Astrocyte (in vitro differentiated cells and primary cell): ENCODE measurements at places on chromosomes 1 and 21. TPM values are rescaled to one million over a fixed set of nuclear protein-coding genes. Genes with fewer than 3 reads are reported as not detected.

- DNase-seq, result no peak
Measured at GRCh38 chr21:15397258-15397657, 332.5 kb upstream of the NRIP1 start.

DNA sequence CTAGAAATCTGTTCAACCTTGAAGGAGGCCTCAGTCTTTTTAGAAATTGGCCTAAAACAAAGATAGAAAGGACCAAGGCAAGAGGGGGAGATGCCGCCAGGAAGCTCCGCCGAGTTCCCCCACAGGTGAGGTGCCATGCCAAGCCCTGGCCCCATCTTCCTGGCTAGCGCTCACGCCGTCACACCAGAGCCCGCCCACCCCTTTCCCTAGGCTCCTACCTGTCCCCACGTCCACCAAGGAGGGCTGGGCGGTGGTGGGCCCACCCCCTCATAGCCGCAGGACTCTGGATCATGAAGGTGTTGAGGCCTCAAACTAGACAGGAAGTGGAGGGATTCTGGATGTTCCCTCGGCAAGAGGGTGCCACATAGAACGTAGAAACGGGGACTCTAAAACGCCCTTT is 15.5 kb upstream of the CCDC27 start:
- no peak for DNase-seq

GRCh38 chr1:182977480-182977879 is 24.5 kb upstream of the SHCBP1L start:
- no peak for DNase-seq

DNA sequence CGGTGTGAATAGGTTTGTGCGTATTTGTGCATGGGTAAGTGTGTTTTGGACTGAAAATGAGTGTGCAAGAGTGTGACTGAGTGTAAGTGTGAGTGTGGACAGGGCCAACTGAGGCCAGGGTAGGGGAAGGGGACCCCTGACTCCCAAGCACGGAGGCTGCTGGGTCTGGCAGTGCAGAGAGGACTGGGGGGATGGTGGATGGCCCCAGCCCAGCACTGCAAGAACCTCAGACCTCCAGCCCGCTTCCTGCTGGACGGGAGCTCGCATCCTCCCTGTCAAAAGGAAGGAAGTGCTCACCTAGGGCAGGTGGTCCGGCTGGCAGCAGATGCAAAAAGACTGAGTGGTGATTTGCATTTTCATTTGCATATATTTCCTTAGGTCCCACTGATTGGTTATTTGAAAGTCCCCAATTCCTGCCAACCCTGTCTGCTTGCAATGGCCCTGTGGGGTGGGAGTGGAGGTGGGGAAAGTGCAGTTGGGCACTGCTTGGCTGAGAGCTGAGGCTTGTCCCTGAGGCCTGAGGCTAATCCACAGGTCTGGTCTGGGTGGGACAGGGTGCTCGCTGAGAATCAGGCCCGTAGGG is 42.8 kb upstream of the CASZ1 start:
- DNase-seq, result no peak

GRCh38 chr1:198024782-198025181 is 107.6 kb downstream of the LHX9 start:
- DNase-seq, result peak; percentile 47

DNA sequence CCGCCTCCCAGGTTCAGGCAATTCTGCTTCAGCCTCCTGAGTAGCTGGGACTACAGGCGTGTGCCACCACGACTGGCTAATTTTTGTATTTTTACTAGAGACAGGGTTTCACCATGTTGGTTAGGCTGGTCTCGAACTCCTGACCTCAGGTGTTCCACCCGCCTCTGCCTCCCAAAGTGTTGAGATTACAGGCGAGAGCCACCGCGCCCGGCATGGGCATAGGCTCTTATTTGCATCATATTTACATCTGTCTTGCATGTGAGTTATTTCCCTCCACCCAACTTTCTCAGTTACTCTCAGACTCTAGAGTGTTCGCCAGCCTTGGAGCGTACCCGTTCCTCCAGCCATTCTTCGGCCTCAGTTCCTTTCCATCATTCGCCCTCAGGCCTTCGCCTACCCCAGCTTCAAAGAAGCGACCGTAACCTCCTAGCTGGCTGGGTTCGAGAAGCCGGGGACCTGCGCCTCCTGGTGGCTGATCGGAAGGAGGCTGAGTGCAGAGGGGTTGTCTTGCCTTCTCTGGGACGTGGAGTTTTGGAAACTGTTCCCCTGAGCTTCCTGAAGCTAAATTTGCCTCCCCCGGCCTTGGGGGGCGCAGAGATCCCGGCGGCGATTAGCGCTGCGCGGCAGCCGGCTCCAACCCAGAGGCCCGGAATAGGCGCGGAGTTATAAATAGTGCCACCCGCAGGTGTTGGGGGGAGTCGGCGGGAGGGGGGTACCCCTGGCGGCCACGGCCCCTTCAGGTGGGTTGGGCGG is 3.6 kb upstream of the ZBTB7B start:
- no peak for DNase-seq

GRCh38 chr1:75785320-75785982 is 605 bp upstream of the RABGGTB start:
- no peak for DNase-seq

DNA sequence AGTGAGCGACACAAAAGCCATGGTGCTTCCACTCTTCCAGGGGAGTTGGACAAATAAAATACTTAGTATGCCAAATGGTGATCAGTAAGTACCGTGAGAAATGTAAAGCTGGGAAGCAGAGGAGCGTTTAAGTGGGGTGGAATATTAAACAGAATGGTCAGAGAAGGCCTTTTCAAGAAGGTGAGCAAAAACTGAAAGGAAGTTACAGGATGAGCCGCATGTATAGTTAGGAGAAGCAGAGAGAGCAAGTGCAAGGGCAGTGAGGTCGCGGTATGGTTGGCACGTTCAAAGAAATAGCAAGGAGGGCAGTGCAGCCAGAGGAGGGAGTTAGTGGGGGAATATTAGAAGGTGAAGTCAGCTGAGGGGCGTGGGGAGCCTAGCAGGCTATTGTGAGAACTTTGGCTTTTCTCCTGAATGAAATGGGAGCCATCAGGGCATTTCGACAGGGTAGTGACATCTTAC is 748 bp upstream of the ATP6V0B start:
- no peak for DNase-seq

DNA sequence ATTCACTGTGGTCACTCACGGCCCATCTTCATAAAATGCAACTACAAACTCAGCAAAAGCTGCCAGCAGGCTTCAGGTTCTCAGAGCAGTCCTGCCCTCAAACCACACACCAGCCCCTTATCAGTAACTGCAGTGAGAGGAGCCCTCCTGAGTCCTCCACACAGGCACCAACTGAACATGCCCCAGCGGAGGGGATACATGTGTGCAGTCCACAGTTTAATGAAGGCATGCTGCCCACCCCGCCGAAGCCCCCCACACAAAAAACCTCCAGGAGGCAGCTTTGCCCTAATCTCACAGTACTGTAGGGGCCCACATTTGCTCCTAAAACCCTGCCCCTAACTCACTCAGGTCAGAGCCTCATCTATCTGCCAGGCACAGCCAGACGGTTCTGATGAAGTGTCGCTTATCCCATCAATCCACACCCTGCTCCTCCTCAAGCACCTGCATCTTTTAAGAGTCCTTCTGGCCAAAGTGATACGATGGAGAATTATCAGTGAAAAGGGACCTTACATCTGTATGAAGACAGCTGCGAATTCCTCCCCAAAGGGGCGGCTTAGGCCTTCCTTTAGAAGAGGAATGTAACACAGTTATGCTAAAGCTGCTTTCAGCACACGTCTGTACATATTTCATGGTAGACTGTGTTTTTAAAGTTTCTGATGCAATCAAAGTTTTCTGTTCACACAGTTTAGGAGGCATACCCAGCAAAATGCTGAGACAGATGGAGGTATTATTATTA is 3.5 kb downstream of the ABCB10 start:
- DNase-seq, result no peak

DNA sequence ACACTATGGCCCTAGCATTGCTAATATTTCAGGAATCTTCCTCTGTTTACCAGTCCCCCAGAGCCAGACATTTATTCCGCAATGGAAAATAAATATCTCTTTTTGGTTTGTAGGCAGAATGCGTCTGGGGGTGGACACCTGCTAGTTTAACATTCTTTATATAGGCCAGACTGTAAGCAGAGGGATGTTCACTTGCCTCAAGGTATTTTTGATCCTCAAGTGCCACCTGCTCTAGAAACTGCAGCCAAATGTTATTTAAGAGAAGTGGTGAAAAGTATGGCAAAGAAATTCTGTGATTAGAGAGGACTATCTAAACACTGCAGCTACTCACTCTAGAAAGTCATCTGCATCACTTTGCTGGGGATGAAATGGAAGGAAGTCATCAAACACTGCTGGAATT is 164.7 kb downstream of the NEGR1 start:
- no peak for DNase-seq

- DNase-seq, result no peak
Measured at GRCh38 chr1:38003261-38004250, 1.8 kb downstream of the FHL3 start.

GRCh38 chr1:175918364-175918801 is 175.0 kb upstream of the TNR start:
- DNase-seq, result no peak

GRCh38 chr1:180255536-180256340 is 25.7 kb downstream of the LHX4 start:
- no peak for DNase-seq

GRCh38 chr1:24045771-24046170 is 65.6 kb upstream of the SRSF10 start:
- DNase-seq, result no peak

The PRPF38B gene
- total RNA-seq, result 31.9 and 36.9 TPM in 2 replicates

The RAP1GAP gene
- 3.2 and 5.4 TPM in 2 replicates for total RNA-seq

The MAP3K21 gene
- total RNA-seq, result 2.2 and 2.5 TPM in 2 replicates

The VANGL2 gene
- total RNA-seq, result 25.5 and 26.1 TPM in 2 replicates

The RIPPLY3 gene
- not detected in 2 replicates for total RNA-seq

The RNU1-2 gene
- total RNA-seq, result 1,356 and 1,553 TPM in 2 replicates

The KRTAP21-2 gene
- total RNA-seq, result not detected in 2 replicates

The CFAP107 gene
- not detected in 2 replicates for total RNA-seq

The ITSN1 gene
- total RNA-seq, result 61.6 and 77.3 TPM in 2 replicates

The OLFML2B gene
- total RNA-seq, result 14.7 and 22.9 TPM in 2 replicates

The MFN2 gene
- total RNA-seq, result 74.0 and 75.5 TPM in 2 replicates
